AG08395 (cell line): ENCODE measurements at places on chromosomes 5 and 9.

DNA sequence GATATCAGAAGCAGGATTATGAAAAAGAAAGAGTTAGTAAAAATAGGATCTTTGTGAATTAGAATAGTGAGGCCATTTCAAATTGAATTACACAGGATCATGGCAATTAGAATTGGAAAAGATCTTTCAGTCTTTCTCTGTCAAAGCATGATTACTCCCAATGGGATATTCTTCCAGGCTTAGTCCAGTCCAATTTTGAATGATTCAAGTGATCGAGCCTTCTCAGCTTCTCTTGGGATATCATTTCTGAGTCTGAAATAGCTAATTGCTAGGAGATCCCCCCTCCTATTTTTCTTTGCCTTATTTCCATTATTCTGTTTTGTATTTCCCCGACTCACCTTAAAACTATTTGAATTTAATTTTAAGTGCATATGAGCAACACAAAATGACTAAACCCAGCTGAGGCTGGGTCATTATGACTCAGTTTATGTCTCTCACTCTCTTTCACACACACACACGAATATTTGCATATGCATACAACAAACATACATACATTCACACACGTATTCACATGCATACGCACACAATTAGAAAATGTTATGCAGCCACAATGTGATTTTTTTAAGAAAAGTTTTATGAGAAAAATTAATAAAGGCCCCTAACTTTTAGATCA, 34.8 kb upstream of the EFNA5 start:
- DNase-seq: peak; percentile 24

DNA sequence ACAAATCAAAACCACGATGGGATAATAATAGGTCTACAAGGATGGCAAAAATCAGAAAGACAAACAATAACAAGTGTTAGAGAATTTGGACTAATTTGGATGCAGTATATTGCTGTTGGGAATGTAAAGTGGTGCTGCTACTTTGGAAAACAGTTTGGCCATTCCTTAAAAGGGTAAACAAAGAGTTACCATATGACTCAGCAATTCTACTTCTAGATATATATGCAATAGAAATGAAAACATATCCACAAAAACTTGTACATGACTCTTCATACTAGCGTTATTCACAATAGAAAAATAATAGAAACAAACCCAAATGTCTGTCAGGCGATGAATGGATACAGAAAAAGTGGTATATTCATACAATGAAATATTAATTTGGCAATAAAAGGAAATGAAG, 58.3 kb downstream of the JAK2 start:
- DNase-seq: no peak

- no peak for DNase-seq
These were observed 15.0 kb downstream of the DCANP1 start for GRCh38 chr5:135432113-135432512.

DNA sequence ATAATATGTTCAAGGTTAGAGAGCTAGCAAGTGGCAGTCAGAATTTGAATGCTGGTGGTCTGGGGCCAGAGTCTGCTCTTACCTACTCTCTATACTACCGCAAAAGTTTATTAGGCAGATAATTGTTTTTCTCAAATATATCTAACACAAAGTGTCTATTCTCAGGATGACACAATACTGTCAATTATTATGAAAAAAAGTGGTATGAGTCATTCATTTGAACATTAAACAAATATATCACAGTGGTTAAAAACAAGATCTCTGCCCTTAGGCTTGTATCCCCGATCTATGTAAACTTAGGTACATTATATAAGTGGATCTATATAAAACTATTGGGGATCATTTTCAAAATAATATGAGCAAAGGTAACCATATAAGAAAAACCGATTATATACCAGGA, 354.9 kb downstream of the CETN3 start:
- no peak for DNase-seq

- DNase-seq: no peak
These were observed 1135.9 kb upstream of the WWC1 start for GRCh38 chr5:167155387-167156005.

- DNase-seq: peak; percentile 52
These were observed 13.1 kb upstream of the IFNA5 start for GRCh38 chr9:21317956-21318923.

DNA sequence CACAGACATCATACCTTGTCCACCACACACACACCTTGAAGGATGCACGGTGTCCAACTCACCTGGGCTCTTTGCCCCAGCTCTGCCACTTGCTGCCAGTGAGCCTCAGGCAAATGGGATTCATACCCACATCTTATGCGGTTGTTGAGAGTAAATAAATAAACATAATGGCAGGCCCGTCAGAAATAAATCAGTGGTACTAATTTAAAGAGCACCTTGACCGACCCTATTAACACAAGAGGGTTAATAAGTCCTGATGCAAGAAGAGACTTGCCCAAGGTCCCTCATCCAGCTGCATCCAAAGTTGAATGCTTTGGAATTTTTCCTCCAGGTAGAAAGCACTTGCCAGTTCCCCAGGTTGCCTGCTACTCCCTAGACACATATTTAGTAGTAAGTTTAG, 11.6 kb upstream of the AKNA start:
- no peak for DNase-seq

GRCh38 chr9:110835404-110835803, 166.8 kb downstream of the MUSK start:
- DNase-seq: peak; percentile 81

- DNase-seq: no peak
These were observed 52.2 kb downstream of the GKAP1 start for GRCh38 chr9:83765376-83765775.

DNA sequence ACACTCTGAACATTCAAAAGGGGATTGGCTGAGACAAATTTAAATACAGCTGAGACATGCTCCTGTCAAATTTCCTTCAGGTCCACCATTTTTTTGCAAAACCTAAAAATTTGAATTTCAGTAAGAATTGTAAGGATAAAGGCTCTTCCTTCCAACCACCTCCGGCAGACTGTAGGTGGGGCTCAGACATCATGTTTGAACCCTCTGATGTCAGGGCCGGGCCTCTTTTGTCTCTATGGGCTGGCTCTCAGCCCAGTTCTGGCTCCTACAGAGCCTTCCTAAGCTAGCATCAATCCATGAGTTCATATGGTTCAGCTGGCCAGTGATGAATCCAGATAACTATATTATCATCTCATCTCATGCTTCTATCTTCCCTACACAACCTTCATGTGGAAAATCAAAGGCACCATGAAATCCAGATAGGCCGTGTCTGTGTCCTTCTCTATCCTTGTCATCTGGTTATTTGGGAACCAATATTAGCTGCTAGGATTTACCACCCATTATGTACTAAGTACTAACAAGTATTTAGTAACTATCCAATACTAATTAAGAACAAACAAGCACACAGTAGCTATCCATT, 44.2 kb downstream of the NIPSNAP3B start:
- DNase-seq: peak; percentile 63

DNA sequence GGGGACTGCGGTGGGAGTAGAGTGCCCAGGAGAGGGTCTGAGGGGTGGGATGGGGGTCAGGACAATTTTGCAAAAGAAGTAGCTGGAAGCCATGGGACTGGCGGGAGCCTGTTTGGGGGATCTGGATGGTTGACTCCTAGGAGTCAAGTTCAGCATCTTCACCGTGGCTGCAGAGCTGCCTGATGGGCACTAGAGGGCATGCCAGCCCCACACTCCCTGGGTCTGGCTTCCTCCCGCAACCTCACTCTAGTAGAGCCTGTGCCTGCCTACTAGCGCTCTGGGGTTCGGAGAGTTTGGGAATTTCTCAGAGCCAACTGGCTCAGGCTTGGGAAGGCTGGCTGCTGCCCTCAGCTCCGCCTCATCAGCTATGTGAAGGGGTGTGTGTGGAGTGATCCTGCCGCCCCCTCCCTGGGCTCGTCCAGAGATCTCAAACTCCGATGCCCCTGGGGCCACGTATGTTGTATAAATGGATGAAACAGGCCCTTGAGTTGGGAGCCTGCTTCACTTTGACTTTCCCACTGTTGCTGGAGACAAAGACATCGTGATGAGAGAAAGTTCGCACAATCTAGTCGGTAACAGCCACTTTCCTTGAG, 10.8 kb downstream of the TSPAN17 start:
- DNase-seq: peak; percentile 79

DNA sequence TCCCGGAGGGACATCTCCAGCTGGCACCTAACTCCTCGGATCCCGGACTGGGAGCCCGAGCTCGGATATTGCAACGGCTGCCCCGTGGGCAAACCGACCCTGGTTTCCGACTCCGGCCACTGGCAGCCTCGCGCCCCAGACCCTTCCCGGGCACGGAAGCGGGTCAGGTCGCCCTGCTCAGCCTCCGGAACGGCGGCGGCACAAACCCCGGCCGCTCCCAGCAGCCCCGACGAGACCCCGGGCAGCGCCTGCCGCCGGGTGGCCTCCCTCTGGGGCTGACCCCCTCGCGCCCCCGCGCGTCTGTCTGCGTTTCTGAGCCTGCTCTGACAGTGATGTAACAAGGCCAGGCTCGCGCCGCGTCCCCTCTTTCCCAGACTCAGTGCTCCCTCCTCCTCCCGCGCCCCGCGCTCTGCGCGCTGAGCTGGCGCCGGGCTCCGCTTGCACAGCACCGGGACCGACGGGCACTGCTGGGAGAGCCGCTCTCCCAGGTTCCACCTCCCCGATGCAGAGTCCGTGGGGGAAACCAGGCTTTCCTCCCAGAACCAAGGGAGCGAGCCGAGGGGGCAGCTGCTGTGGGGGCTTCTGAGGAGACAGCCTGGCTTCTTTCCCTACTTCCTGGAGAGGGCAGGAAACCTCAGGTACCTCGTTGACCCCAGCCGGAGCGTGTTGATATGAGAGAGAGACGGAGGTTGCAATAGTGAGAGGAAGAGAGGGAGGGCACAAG, at the start of gene TMEM215:
TSS of gene TMEM215 (plus strand) at position 373 of the 724 bp plus-strand sequence. CDS start 644 bp downstream, outside the sequence.
- DNase-seq: no peak

- DNase-seq: no peak
These were observed 28.6 kb upstream of the GTF2H2C start for GRCh38 chr5:69531406-69531801.

DNA sequence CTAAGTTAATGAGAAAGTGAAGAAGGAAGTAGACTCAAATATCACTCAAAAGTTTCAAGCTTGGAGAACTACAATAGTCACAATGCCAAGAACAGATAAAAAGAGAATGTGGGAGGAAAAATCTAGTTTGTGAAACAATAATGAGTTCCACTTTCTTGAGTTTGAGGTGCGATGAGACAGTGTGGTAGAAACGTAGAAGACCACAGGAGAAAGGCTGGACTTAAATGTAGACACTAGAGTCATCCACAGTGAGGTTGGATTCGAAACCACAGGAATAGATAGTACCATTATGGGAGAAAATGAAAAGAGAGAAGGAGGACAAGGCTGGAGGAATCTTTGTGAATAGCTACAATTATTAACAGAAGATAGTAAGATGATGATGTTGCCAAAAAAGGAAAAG, 141.1 kb upstream of the LRRTM2 start:
- no peak for DNase-seq

GRCh38 chr5:111999286-111999685, 242.3 kb upstream of the NREP start:
- DNase-seq: peak; percentile 56

- DNase-seq: no peak
These were observed 1105.8 kb upstream of the SEMA6A start for GRCh38 chr5:117680426-117680825.

DNA sequence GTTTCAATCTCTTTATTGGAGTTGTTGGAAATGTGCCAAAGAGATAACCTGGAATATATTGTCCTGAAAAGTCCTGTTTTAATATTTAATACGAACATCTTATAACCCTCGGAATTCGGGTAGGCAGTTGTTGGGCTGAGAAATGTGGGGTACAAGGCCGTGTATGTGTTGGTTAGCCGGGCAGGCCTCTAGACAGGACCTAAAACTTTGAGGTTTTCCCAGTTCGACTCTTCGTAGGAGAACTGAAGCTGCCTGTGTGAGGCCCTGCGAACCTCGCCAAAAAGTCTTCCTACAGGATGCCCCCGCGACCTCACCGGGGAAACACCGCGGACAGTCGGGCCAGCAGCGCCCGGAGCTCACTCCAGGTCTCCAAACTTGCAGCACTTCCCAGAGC, 583 bp upstream of the TJP2 start:
- no peak for DNase-seq

DNA sequence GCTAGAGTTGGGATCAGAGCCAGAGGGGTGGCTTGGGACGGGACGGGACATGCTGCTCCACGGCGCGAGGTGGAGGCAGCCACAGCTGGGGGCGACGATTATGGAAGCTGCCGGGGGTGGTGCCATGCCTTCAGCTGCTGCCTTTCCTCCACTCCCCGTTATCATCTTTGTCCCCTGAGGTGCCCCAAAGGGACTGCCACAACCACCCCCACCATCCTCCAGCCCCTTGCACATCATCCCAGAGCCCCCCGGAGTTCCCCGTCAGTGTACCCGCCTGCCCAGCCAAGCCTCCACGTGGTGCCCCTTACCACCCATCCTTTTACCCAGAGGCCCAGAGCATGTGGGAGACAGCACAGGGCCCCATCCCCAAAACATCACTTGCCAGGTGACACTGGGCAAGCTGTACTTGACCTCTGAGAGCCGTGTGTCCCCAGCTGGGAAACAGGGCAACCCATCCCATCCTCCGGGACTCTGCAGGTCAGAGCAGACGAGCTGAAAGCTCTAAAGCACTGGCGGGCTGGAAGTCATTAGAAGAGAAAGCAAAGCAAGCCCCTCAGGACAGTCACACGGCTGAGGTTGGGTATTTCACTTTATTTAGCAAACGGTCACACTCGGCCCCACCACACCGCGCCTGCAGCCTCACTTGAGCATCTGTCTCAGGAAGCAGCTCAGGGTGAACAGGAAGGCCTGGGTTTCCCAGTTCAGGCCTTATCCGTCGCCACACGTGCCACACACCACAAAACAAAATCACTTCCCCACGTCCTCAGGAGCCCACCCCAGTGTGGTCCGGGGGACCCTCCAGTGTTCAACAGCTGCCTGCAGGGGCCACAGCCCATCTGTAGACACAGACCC, 19.5 kb upstream of the MXD3 start:
- no peak for DNase-seq

DNA sequence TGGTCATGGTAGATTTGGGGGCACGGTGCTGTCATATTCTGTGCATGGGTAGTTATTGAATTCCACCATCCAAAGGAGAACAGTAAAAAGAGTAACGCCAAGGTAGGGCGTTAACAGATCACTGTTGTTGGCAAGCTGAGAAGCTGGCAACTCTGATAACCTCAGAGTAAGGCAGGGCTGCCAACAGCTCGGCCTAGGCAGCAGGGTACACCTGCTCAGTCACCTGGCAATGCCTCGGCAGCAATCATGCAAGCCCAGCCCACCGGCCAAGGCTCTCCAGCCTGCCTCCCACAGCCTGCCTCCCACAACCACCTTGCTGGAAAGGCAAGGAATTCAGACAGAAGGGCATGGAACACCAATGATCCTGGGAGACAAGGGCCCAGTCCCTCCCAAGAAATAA, 63.9 kb downstream of the KLHL3 start:
- no peak for DNase-seq

- DNase-seq: peak; percentile 92
These were observed 197.6 kb downstream of the DRD1 start for GRCh38 chr5:175246242-175246888.

DNA sequence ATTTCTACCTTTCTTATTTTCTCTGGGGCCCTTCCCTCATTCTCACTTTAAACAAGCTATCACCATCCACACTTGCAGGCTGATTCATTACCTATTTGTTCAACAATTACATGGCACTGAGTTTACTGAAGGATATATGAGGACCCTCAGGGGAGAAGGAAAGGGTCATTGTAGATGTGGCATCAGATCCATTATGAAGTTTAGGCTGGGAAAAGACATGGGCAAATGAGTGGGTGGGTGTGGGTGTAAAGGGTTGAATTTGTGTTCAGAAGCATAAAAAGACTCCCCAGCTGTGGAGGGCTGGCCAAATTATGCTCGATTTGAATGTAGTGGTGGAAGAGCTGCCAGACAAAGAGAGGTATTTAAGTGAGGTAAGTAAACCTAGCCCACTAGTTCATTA, 55.9 kb upstream of the MTAP start:
- no peak for DNase-seq

GRCh38 chr5:61953913-61954312, 352.1 kb upstream of the KIF2A start:
- DNase-seq: no peak
